Panc1 (cell line): ENCODE measurements at places on chromosomes 5 and 9. TPM values are rescaled to one million over a fixed set of nuclear protein-coding genes. Genes with fewer than 3 reads are reported as not detected.

SIT1 gene
- total RNA-seq = not detected

LRRC26 gene
- total RNA-seq = 0.69 TPM

PARP8 gene
- 20.2 TPM for total RNA-seq

SLC6A18 gene
- total RNA-seq = not detected

GRXCR2 gene
- total RNA-seq = not detected

FGF1 gene
- not detected for total RNA-seq

HCN1 gene
- total RNA-seq = 0.36 TPM

DMRT1 gene
- not detected for total RNA-seq

PAM gene
- 131 TPM for total RNA-seq

MYOT gene
- not detected for total RNA-seq

FBP2 gene
- total RNA-seq = not detected
